Kidney (tissue), 22 donors: ENCODE measurements at places on chromosomes 16 and 17. TPM values are rescaled to one million over a fixed set of nuclear protein-coding genes. Genes with fewer than 3 reads are reported as not detected.
A peak's percentile ranks its signal among the peaks of the same experiment; 100 is the strongest.

NECAB2 gene
- total RNA-seq, result 0.82 TPM

ABCA9 gene
- 2.0 TPM for total RNA-seq

EVI2A gene
- 10.8 TPM for total RNA-seq

GRCh38 chr17:61398721-61399130, 917 bp upstream of the TBX2 start:
- no peak for DNase-seq
- H3K27ac ChIP-seq, result peak overlapping the region; percentile 95
- H3K4me3 ChIP-seq, result peak overlapping the region; percentile 86
- peaks cover 23% of the 10 kb centered on the region for H3K4me1 ChIP-seq
- no peaks in the 10 kb centered on the region for H3K36me3 ChIP-seq
- peaks cover 9% of the 10 kb centered on the region for H3K27me3 ChIP-seq

GRCh38 chr17:42313773-42314566, 25.7 kb downstream of the STAT5A start:
- peaks cover 35% of the 10 kb centered on the region for H3K4me1 ChIP-seq
- no peak overlapping the region for H3K4me3 ChIP-seq
- no peak for DNase-seq
- no peaks in the 10 kb centered on the region for H3K27me3 ChIP-seq

DNA sequence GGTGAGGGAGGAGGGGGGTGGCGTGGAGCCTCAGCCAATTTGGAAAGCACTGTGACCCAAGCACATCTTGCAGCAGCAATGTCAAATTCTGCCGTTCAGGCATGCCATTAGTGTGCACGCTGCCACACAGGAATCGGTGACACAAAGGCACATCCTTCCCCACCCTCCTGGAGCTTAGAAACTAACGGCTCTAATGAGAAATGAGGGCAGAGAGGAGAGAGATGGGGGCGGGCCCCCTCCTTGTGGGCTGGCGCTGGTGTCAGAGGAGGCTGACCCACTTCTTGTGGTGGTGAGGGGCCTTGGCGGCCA, 94.8 kb downstream of the RTN4RL1 start:
- DNase-seq, result no peak
- no peaks in the 10 kb centered on the region for H3K27me3 ChIP-seq
- H3K4me3 ChIP-seq, result no peak overlapping the region
- no peak overlapping the region for H3K27ac ChIP-seq
- H3K4me1 ChIP-seq, result no peaks in the 10 kb centered on the region
- no peaks in the 10 kb centered on the region for H3K36me3 ChIP-seq

GRCh38 chr16:53827741-53828140, 123.8 kb downstream of the FTO start:
- no peak for DNase-seq
- H3K4me3 ChIP-seq, result no peak overlapping the region
- H3K36me3 ChIP-seq, result no peaks in the 10 kb centered on the region
- H3K27me3 ChIP-seq, result no peaks in the 10 kb centered on the region

DNA sequence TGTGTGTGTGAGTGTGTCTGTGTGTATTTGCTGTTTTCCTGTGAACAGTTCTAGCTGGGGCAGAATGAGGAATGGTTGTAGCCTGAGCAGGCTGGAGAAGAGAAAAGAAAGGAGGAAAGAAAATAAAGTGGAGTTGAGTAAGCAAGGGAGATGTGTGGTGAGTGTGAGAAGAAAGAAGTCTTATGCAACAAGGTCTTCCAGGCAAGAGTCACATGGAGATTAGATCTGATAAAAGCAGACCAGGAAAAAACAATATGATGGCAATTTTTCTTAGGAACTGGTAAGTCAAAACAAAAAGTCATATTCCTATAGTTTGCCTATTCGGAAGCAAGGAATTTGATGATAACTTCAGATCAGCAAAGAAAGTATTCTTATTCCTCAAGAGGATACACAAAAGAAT, 125.0 kb downstream of the HS3ST3A1 start:
- no peak overlapping the region for H3K4me3 ChIP-seq
- H3K36me3 ChIP-seq, result no peaks in the 10 kb centered on the region
- no peaks in the 10 kb centered on the region for H3K27me3 ChIP-seq
- H3K4me1 ChIP-seq, result no peaks in the 10 kb centered on the region
- no peak overlapping the region for H3K27ac ChIP-seq

- H3K27me3 ChIP-seq, result no peaks in the 10 kb centered on the region
- no peaks in the 10 kb centered on the region for H3K36me3 ChIP-seq
- peak within 1 kb of the TSS; percentile 23 for H3K4me3 ChIP-seq
- DNase-seq, result peak; percentile 95
Observed at GRCh38 chr17:352421-353212, at the start of gene RPH3AL. Gene RPH3AL (minus strand): TSS chr17:352807. CDS start chr17:327543, 25,264 bp downstream.

DNA sequence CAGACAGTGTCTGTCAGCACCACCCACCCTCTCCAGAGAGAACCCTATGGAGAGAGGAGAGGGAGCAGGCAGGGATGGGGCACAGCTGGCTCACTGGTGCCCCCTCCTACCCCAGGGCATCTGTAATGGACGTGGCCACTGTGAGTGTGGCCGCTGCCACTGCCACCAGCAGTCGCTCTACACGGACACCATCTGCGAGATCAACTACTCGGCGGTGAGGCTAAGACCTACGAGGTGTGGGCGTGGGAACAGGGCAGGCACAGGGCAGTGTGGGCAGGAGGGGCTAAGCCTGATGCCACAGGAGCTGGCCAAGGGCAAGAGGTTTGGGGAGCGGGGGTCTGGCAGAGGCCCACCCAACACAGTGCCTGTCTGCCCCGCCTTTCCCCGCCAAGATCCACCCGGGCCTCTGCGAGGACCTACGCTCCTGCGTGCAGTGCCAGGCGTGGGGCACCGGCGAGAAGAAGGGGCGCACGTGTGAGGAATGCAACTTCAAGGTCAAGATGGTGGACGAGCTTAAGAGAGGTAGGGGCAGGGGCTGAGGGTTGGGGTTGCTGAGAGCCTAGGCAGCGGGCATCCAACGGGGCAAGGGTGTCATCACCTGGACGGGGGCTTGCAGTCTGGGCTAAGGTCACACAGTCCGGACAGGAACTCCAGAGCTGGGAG, 15.0 kb downstream of the ITGB4 start:
- H3K36me3 ChIP-seq, result no peaks in the 10 kb centered on the region
- H3K27ac ChIP-seq, result no peak overlapping the region
- no peaks in the 10 kb centered on the region for H3K4me1 ChIP-seq
- no peaks in the 10 kb centered on the region for H3K27me3 ChIP-seq
- no peak for DNase-seq

DNA sequence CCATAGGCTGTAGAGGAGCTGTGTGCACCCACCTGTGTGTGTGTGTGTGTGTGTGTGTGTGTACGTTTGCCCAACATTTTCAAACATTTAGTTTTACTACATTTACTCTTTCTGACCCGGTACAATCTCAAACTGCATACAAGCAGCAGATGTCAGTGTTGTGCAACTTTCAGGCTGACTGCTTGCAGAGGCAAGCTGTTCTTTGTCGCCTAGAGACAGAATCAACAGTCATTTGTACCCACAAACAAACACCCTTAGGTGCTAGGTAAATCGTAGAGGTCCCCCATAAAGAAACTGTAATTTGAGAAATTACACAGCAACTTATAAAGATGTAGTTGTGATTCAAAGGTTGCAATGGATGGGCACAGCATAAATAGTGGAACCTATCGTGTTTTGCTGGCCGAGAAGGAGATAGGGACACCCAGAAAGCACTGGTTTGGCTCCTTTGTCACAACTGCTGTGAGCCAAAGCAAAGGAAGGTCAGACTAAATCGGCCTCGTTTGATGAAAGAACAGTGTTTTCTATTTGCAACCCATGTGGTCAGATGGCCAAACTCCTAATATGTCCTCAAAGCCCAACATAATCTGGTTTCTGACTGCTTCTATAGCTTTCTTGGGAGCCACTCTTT, 478.4 kb downstream of the TOX3 start:
- H3K4me1 ChIP-seq, result no peaks in the 10 kb centered on the region
- H3K36me3 ChIP-seq, result no peaks in the 10 kb centered on the region
- no peaks in the 10 kb centered on the region for H3K27me3 ChIP-seq
- peak; percentile 78 for DNase-seq
